BJ (cell line): ENCODE measurements at places on chromosomes 13 and 19. TPM values are rescaled to one million over a fixed set of nuclear protein-coding genes. Genes with fewer than 3 reads are reported as not detected.

DNA sequence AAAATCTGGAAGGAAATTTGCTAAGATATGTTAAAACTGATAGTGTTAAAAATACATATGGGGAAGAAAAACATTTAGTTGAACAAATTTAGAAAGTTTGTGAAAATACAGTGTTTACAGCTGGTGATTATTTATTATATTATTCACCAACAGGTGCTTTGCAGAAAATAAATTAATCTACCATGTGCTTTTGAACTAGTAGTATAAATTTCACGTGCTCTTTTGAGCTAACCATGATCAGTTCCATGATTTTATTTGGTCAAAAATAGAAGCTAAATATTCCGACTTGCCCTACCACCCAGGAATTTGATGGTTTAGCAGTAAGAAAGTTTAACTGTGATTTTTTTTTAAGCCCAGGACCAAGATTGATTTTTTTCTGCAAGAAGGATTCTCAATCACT is 113.3 kb downstream of the SPRY2 start:
- no peak for DNase-seq

GRCh38 chr19:55014714-55015113 is 23.4 kb downstream of the GP6 start:
- DNase-seq = no peak

GRCh38 chr13:44974056-44974793 is 15.0 kb downstream of the NUFIP1 start:
- DNase-seq = no peak

Gene NOTCH3
- polyA plus RNA-seq = 13.3 and 37.6 TPM in 2 replicates

Gene SIAH3
- not detected in 2 replicates for polyA plus RNA-seq

Gene HTR2A
- 0.02 and 0.04 TPM in 2 replicates for polyA plus RNA-seq
